ENCODE measurements at places on chromosomes 12 and 14.
A peak's percentile ranks its signal among the peaks of the same experiment; 100 is the strongest.

DNA sequence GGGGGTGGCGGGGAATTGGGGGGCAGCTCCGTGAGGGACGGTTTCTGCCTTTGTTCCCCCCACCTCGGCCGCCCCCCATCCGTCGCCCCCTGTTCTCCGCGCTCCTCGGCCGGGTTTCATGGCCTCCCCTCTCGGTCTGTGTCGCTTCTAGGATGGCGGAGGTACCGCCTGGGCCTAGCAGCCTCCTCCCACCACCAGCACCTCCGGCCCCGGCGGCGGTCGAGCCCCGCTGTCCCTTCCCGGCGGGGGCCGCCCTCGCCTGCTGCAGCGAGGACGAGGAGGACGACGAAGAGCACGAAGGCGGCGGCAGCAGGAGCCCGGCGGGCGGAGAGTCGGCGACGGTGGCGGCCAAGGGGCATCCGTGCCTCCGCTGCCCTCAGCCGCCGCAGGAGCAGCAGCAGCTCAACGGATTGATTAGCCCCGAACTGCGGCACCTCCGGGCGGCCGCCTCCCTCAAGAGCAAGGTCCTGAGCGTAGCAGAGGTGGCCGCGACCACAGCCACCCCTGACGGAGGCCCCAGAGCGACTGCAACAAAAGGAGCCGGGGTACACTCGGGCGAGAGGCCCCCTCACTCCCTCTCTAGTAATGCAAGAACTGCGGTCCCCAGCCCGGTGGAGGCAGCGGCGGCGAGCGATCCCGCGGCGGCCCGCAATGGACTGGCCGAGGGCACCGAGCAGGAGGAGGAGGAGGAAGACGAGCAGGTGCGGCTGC is 575 bp downstream of the NAA30 start:
- DNase-seq: peak; percentile 50

- DNase-seq: no peak
Measured at GRCh38 chr14:50082308-50082742, 34.0 kb downstream of the VCPKMT start.

GRCh38 chr12:3197131-3197818 is 120.1 kb downstream of the TSPAN9 start:
- no peak for DNase-seq

- no peak for DNase-seq
Measured at GRCh38 chr12:99138393-99138792, 493.3 kb downstream of the APAF1 start.

- DNase-seq: no peak
Measured at GRCh38 chr12:6603095-6603567, 4.0 kb downstream of the CHD4 start.

DNA sequence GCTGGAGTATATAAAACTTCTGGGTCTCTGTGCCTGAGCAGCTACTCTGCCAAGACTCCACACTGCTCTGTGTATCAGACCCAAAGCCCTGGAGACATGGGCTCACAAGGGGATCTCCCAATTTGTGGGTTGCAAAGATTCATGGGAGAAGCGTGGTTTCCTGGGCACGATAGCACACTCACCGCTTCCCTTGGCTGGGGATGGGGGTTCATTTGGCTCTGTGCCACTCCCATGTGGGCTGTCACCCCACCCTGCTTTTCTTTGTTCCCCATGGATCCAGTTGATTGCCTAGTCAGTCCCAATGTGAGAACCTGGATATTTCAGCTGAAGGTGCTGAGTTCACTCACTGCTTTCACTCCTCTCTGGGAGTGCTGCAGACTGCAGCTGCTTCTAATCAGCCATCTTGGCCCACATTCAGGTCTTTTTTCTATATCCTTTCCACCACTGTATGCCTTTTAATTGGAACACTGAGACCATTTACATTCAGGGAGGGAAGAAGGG is 40.0 kb upstream of the PCNX4 start:
- peak; percentile 84 for DNase-seq

DNA sequence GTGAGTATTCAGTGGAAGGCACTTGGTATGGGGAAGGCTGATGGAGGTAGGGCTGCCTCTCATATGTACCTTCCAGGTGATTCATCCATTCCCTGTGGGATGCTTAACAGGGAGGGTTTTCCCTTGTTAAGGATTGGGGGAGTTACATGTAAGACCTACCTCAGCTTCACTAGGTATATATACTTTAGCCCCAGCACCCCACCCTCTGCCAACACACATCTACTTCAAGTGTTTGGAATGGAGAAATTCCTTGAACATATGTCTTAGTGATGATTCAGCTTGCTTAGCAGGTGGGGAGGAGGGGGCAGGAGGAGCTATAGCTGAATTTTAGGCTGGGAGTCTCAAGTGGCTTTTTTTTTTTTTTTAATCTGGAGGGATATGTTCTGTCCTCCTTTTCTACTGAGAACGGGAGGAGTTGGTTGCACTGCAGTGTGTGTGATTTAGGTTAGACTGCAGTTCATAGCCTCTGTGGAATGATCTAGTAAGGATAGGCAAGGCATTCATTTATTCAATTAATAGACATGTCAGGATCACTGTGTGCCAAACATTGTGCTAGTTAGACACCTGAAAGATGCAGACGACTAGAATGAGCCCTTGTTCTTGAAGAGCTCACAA is 1.7 kb downstream of the PIP4K2C start:
- DNase-seq: no peak

DNA sequence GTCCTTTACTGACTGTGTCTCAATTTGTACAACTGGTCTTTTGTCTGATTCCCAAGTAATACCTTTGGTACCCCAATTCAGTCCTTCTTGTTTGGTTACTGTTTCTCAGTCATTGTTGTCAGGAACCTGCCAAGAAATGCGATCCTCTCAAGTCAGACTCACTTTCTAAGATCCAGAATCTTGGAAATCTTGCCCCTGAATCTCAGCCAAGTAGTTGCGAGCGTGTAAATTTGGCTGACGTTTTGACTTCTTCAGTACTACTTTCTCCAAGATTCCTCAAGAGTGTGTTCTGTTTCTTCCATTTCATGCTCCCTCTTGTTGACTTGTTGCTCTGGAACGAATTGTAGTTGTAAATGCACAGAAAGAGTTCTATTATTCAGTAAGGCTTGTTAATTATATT is 114.0 kb downstream of the MSRB3 start:
- DNase-seq: peak; percentile 26

- DNase-seq: no peak
Measured at GRCh38 chr12:83181074-83181473, 494.4 kb downstream of the TMTC2 start.

- DNase-seq: peak; percentile 43
Measured at GRCh38 chr12:64616201-64616600, 5.9 kb downstream of the RASSF3 start.

DNA sequence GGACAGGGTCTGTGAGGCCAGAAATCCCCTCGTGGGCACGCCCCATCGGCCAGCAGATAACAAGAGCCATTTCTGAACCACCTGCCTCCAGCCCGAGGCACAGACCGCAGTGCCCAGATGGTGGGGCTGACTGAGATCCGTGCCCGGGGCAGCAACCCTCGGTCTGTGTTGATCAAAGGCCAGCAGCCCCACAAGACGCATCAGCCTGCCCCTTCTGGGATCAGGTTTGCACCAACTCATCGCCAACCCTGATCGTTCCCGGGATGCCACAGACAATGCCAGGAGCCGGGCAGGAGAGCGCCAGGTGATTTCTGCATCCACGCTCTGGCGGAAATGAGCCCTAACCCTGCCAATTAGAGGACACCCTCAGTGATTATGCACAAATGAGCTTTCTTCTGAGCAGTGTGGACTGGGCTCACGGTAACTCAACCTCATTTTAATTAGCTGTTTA is 64.5 kb downstream of the TESC start:
- no peak for DNase-seq

DNA sequence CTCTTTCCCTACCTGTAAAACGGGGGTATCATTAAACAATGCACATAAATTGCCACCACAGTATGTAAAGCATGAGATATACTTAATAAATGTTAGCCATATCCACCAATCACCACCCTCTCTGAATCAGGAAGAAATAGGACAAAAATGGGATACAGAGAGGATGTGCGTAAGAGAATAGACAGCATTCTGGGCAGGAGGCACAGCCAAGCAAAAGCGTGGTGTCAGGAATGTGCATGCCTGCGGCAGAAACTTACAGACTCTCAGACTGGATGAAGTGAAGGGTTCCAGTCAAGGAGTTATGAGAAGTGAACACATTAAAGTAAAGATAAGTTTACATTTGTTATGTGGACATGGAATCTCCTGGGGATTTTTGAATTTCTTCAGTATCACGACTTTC is 121.7 kb upstream of the MDM1 start:
- DNase-seq: peak; percentile 9

DNA sequence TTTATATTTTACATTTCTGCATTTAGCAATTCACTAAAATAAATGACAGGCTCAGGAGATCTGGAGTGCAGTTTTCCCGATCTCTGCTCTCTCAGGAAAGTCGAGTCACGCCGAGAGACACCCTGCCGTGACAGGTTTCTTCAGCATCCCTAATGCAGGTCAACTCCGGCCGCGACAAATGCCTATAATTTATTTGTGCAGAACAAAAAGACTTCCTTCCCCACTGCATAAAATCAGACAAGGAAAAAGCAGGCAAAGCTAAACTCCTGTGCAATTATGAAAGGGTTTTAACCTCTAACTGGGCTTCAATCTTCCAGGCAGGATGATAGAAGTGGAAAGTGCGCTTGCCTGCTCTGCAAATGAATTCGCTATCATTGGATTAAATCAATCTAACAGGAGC is 28.1 kb downstream of the SPRING1 start:
- DNase-seq: no peak

GRCh38 chr14:97539884-97540283 is 742.7 kb downstream of the VRK1 start:
- no peak for DNase-seq

DNA sequence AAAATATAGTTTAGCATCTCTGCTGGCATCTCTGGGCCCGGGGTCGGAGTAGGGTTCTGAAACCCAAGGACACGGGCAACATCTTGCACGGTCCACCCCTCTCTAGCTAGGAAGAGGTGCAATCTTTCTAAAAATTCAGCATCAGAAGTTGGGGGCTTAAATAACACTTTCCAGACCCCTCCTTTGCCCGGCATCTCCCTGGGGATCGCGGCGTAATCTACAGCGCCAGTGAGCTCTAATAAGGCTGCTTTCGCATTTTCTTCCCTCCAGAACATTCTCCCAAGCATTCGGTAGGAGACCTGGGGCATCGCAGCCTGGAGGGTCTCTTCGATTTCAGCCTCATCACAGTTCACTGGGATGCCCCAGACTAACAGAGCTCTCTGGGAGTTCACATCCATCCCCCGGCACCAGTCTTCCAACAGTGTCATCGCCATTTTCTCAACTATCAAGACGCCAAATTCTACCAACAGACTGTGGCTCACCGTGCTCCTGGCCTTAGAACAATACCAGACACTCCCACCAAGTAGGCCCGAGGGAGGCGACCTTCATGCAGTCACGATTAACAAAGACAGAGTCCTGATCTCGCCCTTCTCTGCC is 880 bp downstream of the PNMA1 start:
- DNase-seq: peak; percentile 68

DNA sequence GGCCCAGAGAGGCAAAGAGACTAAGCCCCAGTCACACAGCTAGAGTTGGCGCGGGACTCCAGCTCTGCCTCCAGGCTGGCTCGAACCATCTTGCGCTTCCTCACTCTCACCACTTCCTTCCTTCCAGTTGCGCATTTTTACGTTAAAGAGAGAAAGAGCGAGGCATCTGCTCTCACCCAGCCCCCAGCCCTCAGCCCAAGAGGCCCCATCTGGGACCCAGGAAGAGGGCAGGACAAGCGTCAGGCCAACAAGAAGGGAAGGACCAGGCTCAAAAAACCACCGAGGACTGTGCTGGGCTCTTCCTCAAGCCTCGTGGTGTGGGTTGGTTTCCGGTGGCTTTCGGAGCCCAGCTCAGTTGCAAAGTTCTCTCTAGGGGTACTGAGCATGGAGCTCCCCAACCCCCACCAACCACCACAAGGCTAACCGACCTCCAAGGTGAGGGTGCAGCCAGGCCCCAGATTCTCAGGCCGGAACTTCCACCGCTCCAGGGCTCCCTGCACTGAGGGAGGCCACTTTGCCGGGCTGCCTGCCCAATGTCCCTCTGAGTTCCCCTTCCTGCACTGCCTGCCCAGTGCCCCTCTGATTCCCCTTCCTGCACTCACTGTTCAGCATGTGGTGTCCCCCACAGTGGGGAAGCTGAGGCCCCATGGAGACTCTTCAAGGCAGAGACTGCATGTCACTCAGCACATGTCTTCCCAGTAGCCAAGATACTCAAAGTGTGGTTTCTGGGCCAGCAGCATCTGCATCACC is 35.9 kb downstream of the TESC start:
- DNase-seq: no peak

DNA sequence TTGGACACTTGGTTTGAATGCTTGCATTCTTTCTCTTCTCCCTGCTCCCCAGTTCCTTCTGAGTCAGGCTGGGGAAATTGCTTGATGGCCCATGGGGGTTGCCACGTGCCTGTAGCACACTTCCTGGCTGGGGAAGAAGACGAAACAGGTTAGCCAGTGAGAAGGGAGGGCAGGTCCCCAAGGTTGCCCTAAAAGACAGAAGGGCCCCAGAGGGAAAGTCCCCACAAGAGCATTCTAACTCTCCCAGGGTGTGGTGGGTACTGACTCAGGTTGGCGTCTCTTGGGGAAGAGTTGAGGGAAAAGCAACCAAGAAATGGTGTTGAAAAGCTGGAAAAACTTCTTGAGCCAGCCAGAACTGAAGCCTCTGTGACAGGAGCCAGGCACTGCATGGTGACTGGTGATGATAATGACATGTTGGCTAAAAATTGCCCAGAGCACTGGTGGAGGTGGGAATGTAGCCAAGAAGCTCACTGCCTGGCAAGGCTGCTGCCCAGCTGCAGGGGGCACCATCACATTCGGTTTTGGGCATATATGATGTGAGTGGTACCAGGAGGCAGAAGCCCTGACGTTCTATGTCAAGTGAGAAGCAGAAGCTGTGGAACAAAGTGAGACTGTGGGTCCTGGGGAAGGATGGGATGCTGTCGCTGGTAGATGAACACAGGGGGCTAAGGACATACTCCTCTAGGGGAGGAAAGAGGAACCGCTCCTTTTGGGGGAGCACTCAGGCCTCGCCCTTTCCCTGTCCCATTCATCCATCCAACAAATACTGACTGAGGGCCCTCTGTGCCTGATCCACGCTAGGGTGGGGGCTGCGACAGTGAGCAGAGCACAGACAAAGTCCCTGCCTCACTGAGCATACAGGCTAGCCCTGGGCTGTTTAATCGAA is 8.1 kb upstream of the RABGGTA start:
- DNase-seq: no peak

DNA sequence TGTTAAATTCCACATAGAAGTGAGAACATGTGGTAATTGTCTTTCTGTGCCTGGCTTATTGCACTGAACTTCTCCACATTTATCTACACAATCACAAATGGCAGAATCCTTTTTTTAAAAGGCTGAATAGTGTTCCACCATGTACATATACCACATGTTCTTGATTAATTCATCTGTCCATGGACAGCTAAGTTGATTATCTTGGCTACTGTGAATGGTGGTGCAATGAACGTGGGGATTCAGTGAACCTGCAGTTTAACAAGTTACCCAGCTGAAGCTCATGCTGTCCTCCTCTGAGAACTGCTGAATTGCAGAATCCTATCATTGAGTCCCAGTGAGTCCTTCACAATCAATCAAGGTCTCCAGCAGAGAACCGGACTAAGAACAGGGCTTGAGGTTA is 74.9 kb downstream of the TBK1 start:
- DNase-seq: no peak

Measured in lung (tissue), 17 donors.